ENCODE measurements at places on chromosomes 7 and 10.

GRCh38 chr10:52216852-52217251, 97.2 kb upstream of the DKK1 start:
- no peak for DNase-seq

- DNase-seq, result no peak
These were observed 776.4 kb downstream of the GATA3 start for GRCh38 chr10:8830876-8831275.

GRCh38 chr7:8125680-8126444, 136.1 kb downstream of the ICA1 start:
- no peak for DNase-seq

DNA sequence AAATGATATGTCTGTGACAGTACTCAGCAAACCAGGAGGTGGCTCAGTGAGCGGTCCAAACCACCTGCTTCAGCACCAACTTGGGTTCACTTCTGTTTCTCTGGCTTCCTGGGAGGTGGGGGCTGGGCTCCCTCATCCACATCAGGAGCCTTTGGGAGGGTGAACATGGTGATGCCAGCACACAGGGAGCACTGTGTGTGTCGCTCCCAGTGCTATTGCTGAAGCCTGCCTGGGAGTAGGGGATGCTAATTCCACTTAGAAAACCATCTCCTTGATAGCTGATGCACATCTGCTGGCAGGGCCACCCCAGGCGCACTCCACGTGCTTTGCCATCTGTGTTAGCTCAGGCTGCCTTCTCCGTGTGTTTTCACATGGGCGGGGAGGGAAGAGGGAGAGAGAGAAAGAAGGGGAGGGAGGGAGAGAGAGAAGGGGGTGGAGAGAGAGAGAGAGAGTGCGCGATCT, 58.0 kb downstream of the RAMP3 start:
- no peak for DNase-seq

DNA sequence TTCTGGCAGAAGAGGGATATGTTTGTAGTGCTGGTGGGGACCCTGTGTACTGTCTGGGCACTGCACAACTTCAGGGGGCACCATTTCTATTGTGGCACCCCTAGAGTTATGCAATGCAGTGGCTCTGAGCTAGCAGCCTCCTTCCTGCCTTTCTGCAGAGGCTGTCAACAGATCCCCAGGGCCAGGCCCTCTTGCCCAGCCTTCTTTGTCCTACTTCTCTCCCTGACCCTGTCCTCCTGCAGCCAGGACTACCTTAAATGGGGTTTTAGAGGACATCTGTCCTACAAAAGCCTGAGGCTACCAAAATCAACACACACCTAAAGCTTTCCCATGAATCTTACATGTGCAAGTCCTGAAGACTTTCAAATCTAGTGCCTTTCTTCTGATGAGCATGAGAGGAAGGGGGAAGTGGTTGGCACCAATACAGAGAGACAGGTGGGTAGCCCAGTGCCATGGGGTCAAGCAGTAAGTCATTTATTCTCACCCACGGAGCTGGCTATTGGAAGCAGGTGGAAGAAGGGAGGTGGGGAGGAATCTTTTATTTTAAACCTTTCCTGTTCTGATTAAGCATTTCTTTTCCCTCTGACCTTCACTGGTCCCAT, 2.4 kb downstream of the SPOCK2 start:
- no peak for DNase-seq

DNA sequence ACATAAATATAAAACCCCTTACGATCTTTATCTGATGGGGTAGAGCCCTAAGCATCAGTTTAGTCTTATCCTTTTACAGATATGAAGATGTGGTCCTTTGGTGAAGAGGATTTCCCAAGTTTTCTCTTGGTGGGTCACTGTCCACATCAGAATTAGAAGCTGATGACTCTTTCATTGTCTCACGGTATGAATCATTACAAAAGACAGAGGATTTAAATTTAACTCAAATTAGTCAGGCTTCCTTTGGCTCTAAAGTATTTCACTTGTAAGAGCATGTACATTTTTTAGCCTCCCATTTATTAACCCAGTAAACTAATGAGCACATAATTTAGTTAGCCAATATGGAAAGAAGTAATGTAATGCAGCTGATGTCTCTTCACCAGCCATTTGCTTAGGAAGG, 49.9 kb upstream of the TMEM26 start:
- DNase-seq, result no peak

GRCh38 chr10:14381475-14381874, 50.8 kb upstream of the FRMD4A start:
- no peak for DNase-seq

GRCh38 chr10:132551808-132552130, 14.2 kb downstream of the INPP5A start:
- no peak for DNase-seq

DNA sequence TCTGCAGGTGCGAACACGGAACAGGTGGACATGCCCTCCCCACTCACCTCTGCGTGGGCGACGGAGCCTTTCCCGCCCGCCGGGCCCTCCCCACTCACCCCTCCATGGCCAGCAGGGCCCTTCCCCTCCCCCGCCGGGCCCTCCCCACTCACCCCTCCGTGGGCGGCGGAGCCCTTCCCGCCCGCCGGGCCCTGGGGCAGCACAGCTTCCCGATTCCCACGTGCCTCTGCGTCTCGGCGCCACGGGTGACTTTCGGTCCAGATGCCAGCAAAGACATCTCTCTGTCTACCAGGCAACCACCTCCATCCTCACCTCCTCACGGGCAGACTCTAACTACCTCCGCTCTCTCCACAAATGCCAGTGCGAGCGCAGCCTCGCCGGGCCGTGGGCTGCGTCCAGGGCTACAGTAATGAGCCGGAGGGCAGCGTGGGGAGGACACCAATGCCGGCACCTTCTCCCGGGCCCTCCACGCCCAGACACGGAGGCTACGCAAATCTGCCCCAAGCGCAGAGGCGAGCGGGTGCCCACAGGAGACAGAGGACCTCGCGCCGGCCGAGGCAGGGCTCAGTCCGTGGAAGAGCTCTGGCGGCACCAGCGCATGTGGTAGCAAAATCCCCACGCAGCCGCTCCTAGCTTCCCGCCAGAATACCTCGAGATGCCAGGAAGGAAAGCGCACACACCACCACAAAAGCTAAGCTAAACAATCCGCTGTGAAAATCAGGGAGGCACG, 21.8 kb downstream of the GPER1 start:
- no peak for DNase-seq

- DNase-seq, result no peak
These were observed 38.0 kb upstream of the CACNA2D1 start for GRCh38 chr7:82481499-82482097.

DNA sequence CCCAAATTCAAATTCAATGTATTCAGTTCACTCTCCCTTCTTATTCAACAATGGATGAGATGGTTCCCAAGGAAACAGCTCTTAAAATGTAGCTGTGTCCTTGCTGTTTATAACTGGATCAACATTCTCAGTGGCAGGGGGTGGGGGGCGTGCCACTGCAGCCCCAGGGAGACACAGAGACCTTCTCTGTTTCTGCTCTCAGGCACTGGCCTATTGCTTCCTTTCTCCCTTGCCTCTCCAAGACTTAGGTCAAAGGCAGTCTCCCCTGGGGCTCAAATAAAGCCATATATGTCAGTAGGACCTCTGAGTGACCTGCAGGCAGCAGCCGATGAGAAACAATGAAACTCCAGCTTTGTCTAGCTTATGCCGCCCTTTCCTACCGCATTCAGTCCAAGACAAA, 20.7 kb downstream of the VSTM4 start:
- no peak for DNase-seq

DNA sequence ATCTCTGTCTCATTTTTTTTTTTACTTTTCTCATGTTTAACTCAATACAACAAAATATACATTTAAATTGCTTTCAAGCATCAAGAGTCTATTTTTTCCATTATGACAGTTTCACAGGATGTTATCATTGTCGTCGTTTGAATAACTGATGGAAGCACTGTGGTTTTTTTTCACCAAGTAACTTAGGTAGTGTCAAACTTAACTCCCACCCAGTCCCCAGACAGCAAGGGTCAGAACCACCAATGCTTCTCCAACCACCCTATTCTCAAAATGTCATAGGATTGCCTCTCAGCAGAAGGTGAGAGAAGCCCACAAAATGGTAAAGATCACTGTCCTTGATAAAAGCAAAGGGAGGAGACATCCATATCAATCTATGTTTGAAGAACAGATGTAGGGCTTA, 339.4 kb downstream of the SFMBT2 start:
- no peak for DNase-seq

- no peak for DNase-seq
These were observed 213.8 kb downstream of the AHR start for GRCh38 chr7:17512181-17512675.

DNA sequence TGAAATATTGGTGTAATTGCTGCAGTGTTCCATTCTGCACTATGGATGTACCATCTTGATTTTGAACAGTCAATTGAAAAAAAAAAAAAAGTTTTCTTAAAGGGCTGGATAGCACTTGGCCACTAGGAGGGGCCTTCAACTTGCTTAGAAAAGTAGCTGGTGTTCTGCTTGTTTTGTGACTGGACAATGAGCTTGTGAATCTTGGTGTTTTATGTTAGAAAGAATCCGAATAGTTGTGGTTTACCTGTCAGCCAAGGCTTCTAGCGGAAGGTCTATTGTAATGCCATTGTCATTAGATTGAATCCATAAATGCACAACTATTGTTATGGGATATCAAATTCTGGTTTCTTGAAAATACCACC, 77.1 kb downstream of the BMPER start:
- DNase-seq, result no peak

DNA sequence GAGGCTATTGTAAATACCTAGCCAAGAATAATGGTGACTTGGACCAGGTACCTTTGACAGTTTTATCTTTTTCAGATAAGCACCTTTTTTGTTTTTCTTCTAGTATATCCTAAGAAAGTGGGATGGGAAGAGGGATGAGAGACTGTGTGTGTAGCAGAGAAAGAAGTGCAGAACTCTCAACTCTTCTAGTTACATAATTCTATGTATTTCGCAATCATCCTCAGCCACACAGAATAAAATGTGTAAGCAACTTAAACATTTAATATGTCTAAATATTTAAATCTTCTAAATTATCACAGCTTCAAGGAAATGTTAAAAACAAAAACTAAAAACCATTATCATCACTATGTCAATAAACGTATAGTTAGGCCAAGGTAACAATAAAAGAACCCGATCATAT, 42.6 kb upstream of the GSAP start:
- DNase-seq, result no peak

- no peak for DNase-seq
These were observed 90.5 kb downstream of the CDC14C start for GRCh38 chr7:49014870-49015269.

DNA sequence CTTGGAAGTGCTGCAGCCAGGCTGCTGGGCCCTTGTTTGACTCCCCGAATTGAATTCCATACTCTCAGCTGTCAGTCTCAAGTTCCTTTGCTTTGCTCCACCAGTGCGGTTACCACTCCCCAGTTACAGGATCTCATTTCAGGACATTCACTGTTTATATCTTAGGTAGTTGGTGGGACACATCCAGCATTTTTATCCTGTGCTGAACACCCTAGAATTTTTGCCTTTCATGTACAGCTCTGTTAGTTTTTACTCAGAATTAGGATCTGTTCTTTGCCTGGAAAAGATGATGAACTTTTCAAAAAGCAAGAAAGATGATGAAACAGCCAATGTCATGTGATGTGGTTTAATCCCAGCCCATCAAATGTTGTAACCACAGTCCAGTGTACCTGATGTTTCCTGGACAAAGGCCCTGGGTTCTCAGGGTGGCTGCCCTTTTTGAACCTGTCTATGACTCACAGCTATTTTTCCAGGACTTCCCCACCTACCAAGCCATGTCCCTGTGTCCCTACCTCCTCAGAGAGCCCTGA, 149.7 kb downstream of the NOC3L start:
- no peak for DNase-seq
